ENCODE measurements at places on chromosomes 12 and 14.

GRCh38 chr12:72094490-72094889, 155.8 kb downstream of the TPH2 start:
- no peak for DNase-seq

GRCh38 chr12:132664206-132665148, 22.7 kb downstream of the POLE start:
- no peak for DNase-seq

- no peak for DNase-seq
Observed at GRCh38 chr14:54329082-54329695, 67.6 kb upstream of the CDKN3 start.

GRCh38 chr14:85233756-85234155, 296.2 kb upstream of the FLRT2 start:
- DNase-seq: no peak

DNA sequence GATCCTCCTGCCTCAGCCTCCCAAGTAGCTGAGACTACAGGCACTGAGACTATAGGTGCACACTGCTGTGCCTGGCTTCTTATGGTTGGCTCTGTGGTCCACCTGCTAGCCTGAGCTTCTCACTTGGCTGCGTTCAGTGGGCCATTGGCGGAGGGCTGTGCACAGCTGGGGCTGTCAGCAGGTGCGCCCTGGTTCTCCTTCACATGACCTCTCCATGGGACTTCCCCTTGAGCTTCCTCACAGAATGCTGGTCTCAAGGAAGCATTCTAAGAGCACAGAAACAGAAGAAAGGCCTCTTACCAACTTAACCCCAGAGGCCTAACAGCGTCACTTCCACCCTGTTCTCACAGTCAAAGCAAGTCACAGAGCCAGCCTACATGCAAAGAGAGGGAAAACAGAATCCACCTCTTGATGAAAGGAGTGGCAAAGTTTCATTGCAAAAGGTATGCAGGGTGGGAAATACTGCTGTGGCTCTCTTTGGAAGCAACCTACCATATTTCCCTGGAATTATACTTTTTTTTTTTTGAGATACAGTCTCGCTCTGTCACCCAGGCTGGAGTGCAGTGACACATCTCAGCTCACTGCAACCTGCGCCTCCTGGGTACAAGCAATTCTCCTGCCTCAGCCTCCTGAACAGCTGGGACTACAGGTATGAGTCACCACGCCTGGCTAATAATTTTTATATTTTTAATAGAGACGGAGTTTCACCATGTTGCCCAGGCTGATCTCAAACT, 9.3 kb downstream of the RILPL2 start:
- DNase-seq: no peak

DNA sequence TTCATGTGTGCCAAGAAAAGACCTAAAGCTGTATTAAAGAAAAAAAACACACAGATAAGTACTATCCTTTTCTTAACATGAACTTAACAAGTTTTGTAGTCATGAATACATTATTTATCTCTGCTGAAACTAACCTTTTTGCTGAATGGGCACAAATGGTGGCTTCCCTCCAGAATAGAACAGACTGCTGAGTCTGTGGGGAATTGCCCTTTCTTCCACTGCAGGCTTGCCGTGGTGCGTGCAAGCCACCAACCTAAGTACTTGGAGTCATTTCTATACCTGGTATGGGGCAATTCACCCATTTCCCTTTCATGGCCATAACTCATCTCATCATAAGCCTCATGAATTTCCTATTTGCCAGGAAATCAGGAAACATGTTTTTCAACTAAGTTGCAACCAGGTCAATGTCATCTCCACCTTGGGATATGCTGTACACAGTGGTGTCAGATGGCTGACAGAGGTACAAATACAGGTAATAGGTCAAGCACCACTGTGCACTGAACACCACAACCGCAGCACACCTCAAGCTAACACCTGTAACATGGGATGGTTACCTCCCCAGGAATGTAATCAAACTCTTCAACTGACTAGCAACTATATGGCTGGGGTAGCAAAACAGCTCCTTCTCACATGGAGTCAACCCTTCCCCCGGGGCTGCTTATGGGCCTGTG, 49.9 kb downstream of the CATSPERB start:
- DNase-seq: no peak

GRCh38 chr12:553216-554000, 93.7 kb downstream of the B4GALNT3 start:
- no peak for DNase-seq

DNA sequence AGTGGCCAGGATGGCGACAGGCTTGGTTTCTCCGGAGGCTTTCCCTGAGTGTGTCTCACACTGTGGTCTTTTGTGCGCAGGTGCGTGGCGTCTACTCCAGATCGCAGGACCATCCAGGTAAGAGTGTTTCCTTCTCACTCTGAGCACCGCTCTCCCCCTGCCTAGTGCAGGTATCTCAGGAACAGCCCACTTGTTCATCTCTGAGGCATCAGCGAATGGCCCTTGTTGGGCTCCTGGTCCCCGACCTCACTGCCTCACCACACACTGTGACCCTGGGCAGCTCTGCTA, 781 bp downstream of the ADGRD1 start:
- DNase-seq: no peak

DNA sequence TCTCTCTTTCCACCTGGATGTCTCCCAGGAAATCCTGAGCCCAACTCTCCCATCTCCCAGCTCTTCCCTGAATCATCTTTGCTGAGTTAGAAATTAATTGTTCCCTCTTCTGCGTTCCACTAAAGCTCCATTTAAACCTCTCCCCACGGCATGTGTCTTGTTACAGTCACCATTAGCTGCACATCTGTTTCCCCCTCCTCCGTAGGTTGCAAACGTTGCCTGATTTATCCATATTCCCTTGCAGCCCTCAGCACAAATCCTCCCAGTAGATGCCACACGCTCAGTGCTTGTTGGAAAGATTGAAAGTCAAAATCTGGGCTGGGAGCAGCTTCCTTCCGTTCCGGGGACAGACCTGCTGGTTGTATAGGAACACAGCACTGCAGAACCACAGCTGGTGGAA, 90.4 kb downstream of the SLC24A4 start:
- no peak for DNase-seq

GRCh38 chr14:81625343-81625742, 91.7 kb upstream of the SEL1L start:
- DNase-seq: peak; percentile 6

DNA sequence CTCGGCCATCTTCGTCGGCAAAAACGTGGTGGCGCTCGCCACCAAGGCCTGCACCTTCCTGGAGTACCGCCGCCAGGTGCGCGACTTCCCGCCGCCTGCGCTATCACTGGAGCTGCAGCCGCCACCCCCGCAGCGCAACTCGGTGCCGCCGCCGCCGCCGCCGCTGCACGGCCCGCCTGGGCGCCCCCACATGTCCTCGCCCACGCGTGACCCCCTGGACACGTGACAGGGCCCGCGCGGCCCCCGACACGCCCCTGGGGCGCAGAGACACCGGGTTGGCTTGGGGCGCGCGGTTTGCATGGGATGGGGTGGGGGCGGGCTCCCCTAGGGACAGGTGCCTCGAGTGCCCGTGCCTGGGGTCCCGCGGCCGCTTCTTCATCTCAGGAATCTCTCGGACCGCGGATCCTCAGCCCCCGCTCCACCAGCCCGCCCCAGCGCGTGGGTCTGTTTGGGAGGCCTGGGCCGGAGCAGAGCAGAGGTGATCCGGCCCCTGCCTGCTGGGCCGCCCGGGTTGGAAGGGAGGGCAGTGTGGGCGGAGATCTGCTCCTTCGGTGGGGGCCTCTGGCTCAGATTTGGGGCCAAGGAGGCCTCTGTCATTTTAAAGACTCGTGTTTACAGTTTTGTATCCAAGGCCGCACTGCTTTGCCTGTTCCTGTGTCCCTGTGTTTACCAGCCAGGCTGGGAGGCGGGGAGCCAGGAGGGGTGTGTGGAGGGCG, 3.3 kb downstream of the TMEM121 start:
- DNase-seq: no peak

DNA sequence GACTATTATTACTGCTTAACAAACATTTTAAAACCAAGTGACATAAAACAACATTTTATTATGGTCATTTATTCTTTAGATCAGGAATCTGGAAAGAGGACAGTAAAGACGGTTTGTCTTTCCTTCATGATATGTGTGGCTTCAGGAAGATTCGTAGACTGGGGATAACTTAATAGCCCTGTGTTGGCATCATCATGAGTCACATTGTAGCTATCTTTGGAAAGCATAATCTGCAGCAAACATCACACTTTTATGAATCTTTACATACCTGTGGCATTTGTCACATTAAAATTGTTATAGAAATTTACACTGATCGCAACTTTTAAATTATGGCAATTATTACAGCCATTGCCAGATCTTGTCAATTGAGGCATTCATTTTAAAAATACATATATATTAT, 397.1 kb downstream of the NOVA1 start:
- DNase-seq: no peak

GRCh38 chr12:124777399-124778372, 86.0 kb downstream of the SCARB1 start:
- DNase-seq: no peak

- DNase-seq: no peak
Observed at GRCh38 chr12:93939641-93940325, 208.6 kb upstream of the PLXNC1 start.

- DNase-seq: no peak
Observed at GRCh38 chr14:99672506-99673304, 11.4 kb upstream of the CYP46A1 start.

GRCh38 chr12:56078931-56079722, 838 bp upstream of the ERBB3 start:
- no peak for DNase-seq

- no peak for DNase-seq
Observed at GRCh38 chr12:130083002-130083401, 79.3 kb upstream of the FZD10 start.

GRCh38 chr12:79645235-79645630, 45.5 kb downstream of the PAWR start:
- no peak for DNase-seq

- DNase-seq: no peak
Observed at GRCh38 chr14:70779667-70780066, 29.6 kb downstream of the MAP3K9 start.

DNA sequence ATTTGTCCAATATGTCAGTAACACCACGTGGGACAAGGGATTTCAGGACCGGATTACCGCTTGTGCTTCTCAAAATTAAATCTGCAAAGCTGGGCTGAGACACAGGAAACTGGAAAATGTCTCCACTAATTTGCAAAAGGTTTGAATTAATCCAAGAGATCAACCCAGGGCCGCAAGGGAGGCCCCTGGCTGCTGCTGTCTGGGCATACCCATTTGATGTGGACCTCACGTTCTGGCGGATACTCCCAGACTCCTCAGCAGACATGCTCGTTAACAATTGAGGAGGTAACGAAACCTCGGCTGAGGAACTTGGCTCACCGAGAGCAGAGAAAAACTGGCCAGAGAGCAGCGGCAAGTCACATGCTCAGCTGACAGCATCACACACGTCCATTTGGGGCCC, 180.6 kb downstream of the SLC15A4 start:
- DNase-seq: no peak

- DNase-seq: no peak
Observed at GRCh38 chr12:42498549-42499247, 90.8 kb downstream of the PRICKLE1 start.

Measured in NCI-H1048 (cell line).